ENCODE measurements at places on chromosomes 13 and 19.

DNA sequence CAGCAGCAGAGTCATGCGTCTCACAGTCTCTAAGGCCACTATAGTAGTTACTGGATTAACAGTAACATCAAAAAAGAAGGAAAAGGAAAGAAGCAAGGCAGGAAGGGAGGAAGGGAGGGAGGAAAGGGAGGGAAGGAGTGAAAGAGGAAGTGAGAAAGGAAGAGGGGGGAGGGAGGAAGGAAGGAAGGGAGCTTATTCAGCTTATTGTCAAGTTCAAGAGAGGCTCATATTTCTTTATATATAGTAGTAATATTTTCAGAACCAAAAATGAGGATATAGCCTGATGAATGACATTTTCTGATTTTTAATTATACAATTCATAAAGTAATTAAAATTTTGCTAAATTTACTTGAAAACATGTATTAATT lies 17.7 kb upstream of the RUBCNL start:
- no peak for DNase-seq

DNA sequence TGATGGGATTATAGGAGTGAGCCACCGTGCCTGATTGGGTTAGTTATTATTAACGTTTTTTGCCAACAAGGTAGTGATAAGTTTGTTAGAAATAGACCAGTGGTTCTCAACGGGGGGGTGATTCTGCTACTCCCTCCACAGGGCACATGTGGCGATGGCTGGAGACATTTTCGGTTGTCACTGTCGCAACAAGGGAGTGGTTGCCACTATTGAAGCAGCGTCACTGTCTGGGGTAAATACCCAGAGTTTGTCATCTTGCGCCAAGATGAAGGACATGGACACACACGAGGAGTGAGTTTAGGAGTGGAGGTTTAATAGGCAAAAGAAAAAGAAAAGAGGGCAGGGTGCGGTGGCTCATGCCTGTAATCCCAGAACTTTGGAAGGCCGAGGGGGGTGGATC lies 18.9 kb downstream of the ADGRE3 start:
- no peak for DNase-seq

GRCh38 chr19:17497149-17497798 lies 14.2 kb upstream of the PGLS start:
- no peak for DNase-seq

GRCh38 chr13:102589301-102589822 lies 7.4 kb upstream of the TPP2 start:
- no peak for DNase-seq

DNA sequence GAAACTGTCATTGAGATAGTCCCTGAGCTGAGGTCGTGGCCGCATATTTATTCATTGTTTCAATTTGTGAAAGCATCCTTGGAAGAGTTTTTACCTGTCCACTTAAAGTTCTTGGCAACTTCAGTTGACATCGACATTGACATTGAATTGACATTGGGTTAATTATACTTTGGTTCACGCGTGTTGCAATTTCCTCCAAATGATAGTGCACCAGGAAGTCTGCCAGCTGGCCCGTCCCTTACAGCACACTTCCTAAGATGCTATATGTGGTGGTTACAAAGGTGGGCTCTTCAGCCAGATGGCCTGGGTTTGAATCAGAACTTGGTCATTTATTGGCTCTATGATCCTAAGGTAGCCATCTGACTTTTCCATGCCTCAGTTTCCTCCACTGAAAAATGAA lies 176.0 kb downstream of the FGF14 start:
- no peak for DNase-seq

DNA sequence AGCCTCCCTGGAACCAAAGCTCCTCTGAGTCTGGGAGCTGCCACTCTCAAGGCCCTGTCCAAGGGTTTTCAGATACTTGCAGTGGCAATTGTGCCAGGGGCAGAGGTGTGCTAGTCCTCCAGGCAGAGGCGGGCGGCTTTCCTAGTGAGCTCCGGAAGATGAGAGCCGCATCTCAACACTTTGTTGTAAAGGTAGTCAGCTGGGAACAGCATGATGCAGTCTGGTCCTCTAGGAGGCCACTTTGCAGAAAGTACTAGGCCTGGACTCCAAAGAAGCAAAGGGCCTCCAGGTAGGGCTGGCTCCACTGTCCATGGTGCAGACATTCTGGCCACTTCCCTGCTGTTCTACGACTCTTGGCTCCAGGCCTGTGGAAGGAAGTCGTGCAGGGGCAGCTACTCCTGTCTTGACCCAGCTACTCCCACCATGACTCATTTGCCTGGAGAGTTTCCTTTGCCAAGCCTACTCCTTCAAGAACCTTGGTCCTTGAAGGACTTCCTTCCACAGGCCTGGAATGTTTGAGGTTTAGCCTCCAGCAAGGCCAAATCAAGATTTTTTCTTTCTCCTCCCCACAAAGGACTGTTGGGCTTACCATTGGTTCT lies 9.9 kb upstream of the ZNF536 start:
- DNase-seq = no peak

GRCh38 chr13:34294483-34295129 lies 476.7 kb downstream of the RFC3 start:
- no peak for DNase-seq

GRCh38 chr19:18160971-18161635 lies 8.1 kb downstream of the PIK3R2 start:
- peak; percentile 89 for DNase-seq

GRCh38 chr19:56085571-56086275 lies 35.4 kb downstream of the ZNF787 start:
- DNase-seq = no peak

GRCh38 chr13:62014299-62014698 lies 598.6 kb upstream of the PCDH20 start:
- DNase-seq = no peak

GRCh38 chr19:485583-486236 lies 10.6 kb upstream of the MADCAM1 start:
- no peak for DNase-seq

- no peak for DNase-seq
Observed at GRCh38 chr19:43534816-43535761, 2.1 kb downstream of the ZNF575 start.

- no peak for DNase-seq
Observed at GRCh38 chr19:31553846-31554215, 204.6 kb upstream of the TSHZ3 start.

GRCh38 chr13:54706336-54706735 lies 1677.7 kb downstream of the OLFM4 start:
- DNase-seq = no peak

DNA sequence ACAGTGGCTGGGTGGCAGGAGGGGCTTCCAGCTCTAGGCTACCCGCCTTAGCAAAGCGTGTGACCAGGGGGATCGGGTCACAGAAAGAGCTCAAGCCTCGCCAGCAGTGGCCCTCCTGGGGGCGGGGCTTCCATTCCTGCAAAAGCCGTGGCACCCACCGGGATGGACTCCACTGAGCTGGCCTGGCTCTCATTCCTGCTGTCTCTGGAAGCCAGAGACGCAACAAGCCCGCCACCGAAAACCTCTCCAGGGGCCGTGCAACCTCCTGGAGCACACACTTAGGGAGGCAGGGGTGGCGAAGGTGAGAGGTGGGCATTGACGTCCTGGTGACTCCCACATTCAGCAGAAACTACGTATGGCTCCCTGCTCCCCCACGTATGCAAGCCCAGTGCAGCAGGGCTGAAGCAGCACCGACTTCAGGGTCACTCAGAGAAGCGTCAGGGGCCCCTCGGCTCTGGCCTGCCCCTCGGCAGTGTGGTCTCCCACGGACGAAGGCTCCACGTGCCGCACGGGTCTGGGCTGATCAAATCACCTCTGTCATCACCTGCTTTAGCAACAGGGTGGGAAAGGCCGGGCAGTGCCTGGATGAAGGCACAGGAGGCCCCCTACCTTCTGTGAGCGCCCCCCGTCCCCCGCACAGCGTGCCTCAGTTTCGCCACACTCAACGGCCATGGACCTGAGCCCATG lies 3.1 kb downstream of the C19orf25 start:
- DNase-seq = no peak

DNA sequence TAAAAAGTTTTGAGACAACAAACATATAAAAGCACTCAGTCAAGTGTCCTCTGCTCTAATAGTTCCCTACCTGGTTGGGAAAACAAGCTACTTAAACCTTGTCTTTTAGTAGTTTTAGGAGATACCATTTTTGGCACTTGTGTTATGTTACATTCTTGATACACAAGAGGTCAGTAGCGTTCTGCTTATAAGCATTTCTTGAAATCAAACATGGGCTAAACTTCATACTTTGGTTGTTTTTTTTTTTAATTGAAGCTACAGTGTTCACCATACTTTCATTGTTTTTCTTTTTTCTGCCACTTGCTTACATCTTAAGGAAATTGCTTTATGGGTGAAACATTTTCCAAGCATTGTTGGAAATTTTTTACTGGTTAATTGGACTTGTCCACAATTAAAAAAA lies 12.9 kb downstream of the NHLRC3 start:
- DNase-seq = no peak

DNA sequence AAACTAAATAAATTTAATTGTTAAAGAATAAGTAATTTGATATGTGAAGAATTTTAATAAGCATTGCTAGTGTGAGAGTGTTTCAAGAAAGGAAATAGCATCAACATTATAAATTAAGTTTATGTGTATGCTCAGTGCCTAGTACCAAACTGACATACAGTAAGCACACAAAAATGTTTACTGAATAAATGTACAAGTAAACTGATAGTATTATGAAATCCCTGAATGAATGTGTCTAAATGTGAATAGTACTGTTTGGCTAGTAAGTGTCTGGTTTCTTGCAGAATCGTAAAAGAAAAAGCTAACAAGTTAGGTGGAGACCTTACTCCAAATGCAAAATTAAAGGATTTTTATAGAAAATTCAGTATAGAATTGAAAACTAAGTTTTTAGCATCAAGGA lies 233.6 kb downstream of the PCDH9 start:
- DNase-seq = no peak

GRCh38 chr13:112592647-112593046 lies 4.7 kb upstream of the TUBGCP3 start:
- no peak for DNase-seq

DNA sequence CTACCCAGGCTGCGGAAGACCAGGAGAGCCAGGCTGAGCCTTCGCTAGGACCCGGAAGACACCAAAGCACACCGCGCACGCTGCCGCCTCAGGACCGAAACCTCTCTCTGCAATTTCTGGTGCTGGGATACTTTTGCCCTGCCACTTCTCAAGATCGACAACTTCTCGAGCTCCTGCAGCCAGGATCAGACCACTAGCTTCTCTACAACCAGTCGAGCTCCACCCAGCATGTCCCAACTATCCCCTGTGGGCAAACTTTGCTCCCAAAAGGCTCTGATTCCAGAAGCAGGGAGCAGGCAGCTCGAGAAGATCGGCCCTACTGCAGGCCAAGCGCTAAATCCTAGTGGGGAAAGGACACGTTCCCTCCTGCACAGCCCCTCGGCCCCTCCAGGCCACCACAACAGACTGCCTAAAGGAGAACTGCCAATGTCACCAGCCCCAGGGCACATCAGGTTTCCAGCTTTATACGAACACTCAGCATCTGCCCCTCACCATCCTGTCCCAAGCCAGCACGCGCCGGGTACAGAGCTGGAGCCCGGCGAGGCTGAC lies 979 bp downstream of the AKAP8 start:
- peak; percentile 43 for DNase-seq

DNA sequence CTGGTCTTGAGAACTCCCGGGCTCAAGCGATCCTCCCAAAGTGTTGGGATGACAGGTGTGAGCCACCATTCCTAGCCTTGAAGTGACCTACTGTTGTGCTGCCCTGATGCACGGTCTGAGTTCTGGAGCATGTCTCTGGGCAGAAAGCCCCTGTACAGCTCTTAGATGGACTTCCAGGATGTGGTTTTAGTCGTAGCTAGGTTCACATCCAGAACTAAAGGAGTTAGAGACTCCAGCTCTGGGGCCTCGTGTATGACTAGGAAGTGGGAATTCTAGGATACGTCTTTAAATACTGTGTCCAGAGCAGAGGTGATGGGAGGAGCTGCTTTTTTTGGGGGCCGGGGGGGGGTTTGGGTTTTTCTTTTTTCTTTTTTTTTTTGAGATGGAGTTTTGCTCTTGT lies 12.2 kb downstream of the UPF1 start:
- no peak for DNase-seq

- no peak for DNase-seq
Observed at GRCh38 chr19:10945264-10945663, 15.6 kb upstream of the SMARCA4 start.

DNA sequence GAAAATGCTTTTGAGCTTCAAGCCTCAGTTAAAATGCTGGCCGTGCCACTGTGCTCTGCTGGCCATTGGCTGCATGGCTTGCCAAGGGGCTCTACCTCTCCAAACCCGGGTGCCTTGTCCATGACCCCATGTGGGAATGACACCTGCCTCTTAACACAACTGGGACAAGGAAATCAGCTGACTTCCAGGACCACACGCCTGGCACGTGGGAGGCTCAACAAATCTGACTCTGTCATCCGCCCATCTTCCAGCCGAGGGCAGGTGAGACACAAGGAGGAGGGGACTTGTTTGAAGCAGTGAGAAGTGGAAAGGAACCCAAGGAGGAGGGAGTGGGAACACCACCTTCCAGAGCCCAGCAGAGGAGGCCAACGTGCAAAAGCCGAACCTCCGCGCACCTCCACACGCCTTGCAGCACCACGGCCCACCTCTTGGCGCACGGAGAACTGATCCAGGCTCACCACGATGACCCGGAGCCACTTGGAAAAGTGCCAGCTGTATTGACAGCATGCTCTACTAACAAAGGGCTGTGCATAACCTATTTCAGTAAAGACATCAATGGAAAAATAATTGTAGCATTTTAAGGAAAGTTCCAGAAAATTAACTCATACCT lies 38.3 kb downstream of the COL4A1 start:
- DNase-seq = no peak

- no peak for DNase-seq
Observed at GRCh38 chr19:4754248-4754647, 30.6 kb upstream of the DPP9 start.

GRCh38 chr13:109968876-109969577 lies 182.6 kb upstream of the IRS2 start:
- DNase-seq = no peak

DNA sequence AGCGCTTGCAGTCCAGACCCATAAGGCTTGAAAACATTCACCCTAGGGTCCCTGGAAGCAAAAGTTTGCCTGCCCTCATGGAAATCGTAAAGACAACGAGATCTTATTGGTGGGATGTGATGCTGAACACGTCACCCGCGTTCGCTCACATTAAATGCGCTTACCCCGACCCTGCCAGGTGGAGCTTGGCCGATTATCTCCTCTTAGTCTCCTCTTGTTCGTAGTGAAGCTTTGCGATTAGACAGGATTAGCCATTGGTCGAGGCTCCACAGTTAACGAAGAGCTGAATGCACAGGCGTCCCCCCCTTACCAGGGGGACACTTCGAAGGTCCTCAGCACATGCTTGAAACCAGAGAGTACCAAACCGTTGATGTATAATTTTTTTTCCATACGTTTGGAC lies 16.0 kb upstream of the KDM4B start:
- DNase-seq = no peak
